Fibroblast of skin of scalp (primary cell): ENCODE measurements at places on chromosomes 4 and X.

GRCh38 chr4:159414305-159414704 lies 311.4 kb downstream of the RAPGEF2 start:
- DNase-seq = no peak

DNA sequence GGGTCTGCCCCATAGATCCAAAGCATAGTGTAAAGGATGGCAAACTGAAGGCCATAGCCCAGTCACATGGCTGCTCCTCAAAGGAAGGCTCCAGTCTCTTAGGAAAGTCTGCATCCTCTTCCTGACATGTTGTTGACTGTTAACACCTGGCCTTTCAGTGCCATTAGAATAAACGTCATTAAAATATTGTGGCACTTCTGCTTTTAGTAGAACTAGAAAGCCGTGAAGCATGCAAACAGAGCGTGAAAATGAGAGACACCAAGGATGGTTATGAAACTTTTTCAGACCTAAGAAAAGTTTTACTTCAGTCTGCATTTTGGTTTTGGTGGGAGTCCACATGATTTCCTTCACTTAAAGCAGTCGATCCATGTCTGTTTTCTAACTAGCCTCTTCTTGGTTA lies 41.1 kb upstream of the AFF2 start:
- no peak for DNase-seq

- no peak for DNase-seq
Observed at GRCh38 chrX:96621811-96622210, 62.8 kb upstream of the DIAPH2 start.

DNA sequence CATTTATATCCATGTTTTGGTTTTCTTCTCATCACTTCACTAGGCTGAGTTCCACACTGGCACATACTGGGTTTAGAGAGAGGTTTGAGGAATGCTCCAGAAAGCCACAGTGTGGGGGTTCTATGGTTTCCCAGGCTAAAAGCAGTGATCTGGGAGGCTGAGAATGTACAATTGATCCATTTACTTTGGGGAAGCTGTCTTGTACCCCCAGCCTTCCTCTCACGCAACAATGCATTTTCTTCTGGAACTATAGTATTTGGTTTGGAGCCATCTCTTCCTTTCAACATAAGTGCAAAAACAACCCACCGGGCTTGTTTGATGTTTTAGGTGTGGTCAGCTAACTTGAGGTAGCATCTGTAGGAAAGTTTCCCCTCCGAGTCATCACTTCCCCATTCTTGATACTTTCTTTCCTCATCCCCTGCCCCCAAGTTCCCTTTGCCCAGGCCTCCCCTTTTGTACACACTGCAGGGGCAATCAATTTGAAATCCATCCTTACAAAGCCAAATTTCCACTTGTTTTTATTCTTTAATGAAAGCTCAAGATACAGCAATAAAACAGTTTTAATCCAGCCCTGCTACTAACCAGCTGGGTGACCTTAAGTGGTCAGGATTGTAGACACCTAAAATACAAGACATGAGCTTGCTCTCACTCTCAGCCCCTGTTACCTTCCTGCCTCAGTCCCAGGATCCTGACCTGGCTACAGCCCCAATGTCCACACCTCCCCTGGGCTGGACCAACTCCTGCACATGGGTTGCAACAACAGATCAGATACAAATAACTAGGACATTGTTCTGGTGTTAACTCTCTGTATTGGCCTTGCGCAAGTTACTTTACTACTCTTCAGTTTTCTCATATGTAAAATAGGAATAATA lies 109.2 kb downstream of the FHDC1 start:
- DNase-seq = peak; percentile 7

- no peak for DNase-seq
Observed at GRCh38 chr4:38014421-38014852, 54.2 kb downstream of the PTTG2 start.

- peak; percentile 74 for DNase-seq
Observed at GRCh38 chr4:165288639-165289422, 38.6 kb upstream of the MSMO1 start.

DNA sequence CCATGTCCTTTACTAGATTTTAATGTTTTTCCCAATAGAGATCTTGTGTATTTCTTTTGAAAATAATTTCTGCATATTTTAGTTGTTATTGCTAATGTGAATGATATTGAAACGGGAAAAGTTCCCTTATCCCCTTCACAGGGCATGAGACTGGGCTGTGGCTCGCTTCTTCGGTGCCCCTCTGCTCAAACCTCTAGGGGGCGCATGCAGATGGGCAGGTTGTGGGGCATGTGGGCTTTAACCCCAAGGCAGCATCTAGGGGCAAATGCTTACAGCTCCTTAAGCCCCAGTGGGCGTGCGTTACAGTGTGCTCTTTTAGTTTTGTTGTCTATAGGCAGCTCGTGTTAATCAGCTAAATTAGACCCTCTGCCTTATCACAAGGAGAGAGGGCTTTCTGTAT lies 194.7 kb downstream of the OPHN1 start:
- no peak for DNase-seq
